ENCODE measurements at places on chromosomes 5 and 9.

GRCh38 chr5:174084691-174085154 is 39.2 kb downstream of the NSG2 start:
- DNase-seq, result no peak

DNA sequence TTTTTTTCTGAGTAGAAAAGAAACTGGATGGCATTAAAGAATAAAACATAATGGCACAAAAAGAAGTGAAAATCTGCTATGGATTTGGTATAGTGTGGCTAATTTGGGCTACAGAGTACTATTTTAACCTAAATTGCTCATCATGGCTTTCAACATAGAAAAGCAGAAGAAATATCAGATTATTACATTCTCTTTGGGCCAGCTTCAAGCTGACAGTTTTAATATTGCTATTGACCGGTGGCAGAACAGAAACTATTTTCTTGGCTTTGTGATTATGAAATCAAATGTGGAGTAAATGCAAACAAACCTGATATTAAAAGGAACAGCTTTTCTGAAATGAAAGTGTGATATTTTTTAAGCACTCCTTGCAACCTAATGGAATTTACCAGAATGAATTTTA is 301.5 kb downstream of the EPB41L4A start:
- no peak for DNase-seq

DNA sequence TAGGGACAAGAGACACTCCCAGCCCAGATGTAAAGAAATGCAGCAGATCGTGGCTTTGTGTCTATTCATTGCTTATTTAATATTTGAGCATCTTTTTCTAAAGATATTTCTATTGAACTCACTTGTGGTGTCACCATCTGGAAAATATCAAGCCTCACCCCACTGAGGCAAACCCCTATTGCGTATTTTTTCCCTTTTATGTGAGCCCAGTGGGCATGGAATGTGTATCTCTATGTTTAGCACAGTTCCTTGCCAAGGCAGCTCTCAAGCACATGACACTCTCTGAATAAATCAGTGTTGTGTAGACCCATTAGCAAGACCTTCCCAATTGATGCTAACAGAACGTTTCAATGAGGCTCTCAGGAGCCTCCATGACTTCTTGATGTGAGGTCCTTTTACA is 81.6 kb downstream of the TMEM174 start:
- DNase-seq, result no peak

DNA sequence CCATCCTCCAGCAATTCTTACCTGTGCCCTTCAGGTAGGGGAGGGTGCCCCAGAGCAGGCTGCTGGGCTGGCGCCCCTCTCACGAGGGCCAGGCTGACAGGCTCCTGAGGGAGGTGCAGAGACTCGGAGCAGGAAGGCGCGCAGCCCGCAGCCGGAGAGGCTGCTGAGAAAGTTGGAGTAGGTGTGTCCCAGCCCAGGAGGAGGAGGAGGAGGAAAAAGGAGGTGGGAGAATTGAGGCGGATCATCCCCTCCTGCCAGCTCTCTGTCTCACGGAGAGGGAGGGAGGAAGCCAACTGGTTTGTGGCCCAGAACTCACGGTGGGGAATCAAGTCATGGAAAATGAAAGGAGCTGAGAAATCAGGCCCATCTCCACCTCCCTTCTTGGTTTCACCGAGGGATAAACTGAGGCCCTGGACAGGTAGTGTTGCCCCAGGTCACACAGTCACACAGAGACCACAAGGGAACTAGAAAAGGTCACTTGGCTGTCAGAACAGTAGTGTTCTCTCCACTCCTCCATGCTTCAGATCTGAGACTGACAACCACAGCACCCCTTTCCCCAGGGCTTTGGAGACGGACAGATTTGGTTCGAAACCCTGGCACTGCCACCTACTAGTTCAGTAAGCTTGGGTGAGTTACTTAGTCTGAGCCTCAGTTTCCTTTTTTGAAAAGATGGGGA is at the start of gene FAT2:
FAT2 (minus strand) TSS at position 188 of the 676 bp plus-strand sequence. CDS start 22,400 bp downstream, outside the sequence.
- no peak for DNase-seq

- DNase-seq, result no peak
These were observed 59.3 kb upstream of the ZNF169 start for GRCh38 chr9:94199776-94200175.

DNA sequence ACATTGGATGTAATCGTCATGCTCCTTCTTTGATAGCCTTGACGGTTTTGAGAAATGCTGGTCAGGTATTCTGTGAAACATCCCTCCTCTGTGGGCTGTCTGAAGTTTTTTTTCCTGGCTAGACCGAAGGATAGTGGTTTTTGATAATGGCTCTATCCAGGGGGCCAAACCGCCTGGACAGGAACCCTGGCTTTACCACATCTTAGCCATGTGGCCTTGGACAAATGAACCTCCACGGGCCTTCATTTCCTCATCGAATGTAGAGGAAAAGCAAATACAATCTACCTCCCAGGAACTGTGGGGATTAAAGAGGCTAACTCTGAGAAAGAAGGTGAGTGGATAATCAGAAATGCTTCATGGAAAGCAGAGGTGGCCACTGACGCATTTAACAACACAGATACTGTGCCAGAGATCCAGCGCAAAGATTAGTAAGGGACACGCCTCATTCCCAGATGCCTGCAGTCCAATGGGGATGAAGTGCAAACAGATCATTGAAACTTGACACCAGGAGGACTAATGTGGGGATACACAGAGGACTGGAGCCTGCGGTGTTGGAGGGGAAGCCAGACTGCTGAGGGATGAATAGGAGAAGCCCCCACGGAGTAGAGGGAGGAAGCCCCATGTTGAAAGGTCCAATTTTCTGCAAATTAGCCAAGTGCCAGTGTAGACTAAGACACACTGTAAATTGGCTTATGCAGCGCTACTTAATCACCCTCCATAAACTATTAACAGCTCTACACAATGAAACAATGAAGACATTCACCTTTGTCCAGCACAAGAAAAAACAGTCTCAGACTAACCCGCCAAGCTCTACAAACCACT is 41.6 kb downstream of the MYO10 start:
- DNase-seq, result no peak

DNA sequence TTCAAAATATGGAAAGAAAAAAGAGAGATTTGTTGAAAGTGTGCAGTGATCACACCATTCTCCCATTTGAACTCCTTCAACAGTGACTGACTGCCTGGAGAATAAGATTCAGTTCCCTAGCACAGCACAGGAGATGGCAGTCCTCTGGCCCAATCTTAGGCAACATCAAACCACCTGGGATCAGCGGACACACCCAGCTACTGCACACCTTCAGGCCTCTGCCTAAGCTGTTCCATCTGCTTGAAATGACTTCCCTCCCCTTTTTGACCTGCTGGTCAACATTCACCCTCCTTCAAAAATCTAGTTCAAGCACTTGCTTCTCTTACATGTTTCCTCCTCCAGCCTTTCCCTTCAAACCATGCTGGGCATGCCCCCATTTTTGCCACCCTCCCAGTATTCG is 4.5 kb downstream of the MAPK9 start:
- no peak for DNase-seq

All from NCI-H1417 treated with DMSO at 0.1 percent for 48 hours (cell line).